ENCODE measurements at places on chromosomes 1 and 21.

DNA sequence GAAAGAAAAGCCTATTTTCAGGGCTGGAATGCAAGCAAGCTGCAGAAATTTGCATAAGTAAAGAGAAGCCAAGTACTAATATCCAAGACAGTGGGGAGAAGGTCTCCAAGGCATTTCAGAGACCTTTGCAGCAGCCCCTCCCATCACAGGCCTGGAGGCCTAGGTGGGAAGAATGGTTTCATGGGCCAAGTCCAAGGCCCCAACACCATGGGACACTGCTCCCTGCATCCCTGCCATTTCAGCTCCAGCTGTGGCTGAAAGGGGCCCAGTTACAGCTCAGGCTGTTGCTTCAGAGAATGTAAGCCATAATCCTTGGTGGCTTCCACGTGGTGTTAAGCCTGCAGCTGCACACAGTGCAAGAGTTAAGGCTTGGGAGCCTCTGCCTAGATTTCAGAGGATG is 16.9 kb upstream of the COL6A1 start:
- no peak for DNase-seq

DNA sequence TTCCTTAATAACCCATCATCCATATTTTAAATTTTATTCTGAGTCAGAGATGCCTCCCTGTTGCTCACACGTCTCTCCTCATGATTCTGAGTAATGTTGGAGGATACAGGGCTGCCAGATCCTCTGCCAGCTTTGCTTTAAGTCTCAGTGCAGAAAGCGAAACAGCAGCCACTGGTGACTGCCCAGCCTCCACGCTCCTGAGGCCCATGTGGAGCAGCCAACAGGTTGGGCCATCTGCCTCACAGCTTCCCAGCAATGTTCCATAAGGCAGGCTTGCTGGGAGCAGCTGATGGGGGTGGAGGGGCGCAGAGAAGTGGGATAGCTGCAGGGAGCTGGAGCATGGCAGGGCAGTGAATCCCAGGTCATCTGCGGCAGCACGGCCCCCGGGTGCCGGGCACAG is 104.2 kb downstream of the IGSF21 start:
- DNase-seq: peak; percentile 86

DNA sequence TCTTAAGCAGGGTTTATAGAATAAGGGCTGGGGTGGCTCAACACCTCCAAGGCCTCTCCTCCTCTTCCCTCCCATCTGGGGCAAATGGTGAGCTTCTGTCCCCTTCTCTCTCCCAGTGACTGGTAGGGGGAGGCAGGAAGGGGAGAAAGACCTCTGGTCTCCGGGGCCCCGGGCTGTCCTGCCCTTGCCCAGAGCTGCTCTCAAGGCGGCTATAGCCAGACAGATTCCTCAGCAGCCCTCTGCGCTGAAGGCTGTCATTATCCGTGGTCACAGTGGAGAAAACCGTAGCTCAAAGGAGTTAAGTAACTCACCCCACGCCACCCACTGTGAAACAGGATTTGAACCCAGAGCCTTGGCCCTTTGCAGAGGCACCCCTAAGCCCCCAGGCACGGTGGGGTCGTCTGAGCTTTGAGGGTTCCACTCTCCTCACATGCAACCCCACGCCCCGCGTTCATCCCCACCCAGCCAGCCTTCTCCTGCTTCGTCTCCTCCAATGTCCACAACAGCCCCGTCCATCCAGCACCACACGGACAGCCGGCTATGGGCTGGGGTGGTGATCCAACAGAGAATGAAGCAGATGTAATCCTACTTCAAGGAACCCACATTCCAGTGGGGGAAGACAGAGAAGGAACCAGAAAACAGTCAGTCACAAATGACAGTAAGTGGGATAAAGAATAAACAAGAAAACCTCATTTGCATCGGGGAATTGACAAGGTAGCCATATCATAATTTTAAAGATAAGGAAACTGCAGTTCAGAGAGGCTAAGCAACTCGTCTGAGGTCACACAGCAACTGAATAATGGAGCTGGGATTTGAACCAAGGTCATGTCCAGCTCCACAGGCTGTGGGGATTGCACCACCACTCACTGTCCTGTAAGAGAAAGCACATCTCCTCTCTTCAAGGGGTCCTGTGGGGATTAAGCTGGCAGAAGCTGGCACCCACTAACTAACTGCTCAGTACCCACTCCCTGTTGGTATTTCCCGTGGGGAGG is 31.8 kb downstream of the DHRS3 start:
- DNase-seq: no peak

GRCh38 chr21:17498586-17498985 is 14.3 kb upstream of the CXADR start:
- DNase-seq: no peak

DNA sequence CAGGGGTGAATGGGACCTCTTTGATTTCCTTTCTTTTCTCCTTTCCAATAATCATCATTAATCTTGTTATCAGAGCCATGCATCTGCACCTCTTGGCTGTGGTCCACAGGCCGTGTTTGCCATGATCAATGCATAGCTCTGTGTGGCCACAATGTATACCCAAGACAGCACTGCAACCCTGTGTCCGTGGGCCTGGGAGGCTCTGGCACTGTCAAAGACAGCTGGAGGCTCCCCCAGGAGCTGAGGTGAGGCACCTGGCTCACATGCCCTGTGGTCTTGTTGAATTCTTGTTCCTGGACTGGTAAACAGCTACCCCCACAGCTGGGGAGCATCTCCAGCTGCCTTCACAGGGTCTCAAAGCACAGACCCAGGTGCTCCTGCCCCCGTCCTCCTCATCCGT is 67.2 kb upstream of the SELENON start:
- no peak for DNase-seq

Data from WERI-Rb-1 (cell line).